Tibial artery (tissue), 4 donors: ENCODE measurements at places on chromosomes 13 and 19.

GRCh38 chr19:11560404-11561051 lies 1.5 kb upstream of the ELOF1 start:
- DNase-seq = no peak

DNA sequence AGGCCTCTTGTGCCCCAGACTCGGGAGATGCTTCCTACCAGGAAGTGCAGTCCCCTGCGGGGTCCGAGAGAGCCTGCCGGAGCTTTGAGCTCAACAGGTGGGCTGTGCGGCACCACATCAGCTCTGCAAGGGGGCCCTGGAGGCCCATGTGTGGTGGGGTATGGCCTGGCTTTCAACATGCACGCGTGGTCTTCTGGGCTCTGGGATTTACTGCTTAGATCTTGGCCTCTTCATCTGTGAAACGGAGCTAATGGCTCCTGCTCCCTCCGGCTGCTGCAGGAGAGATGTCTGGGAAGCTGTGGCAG lies 18.0 kb downstream of the NDUFB7 start:
- no peak for DNase-seq

DNA sequence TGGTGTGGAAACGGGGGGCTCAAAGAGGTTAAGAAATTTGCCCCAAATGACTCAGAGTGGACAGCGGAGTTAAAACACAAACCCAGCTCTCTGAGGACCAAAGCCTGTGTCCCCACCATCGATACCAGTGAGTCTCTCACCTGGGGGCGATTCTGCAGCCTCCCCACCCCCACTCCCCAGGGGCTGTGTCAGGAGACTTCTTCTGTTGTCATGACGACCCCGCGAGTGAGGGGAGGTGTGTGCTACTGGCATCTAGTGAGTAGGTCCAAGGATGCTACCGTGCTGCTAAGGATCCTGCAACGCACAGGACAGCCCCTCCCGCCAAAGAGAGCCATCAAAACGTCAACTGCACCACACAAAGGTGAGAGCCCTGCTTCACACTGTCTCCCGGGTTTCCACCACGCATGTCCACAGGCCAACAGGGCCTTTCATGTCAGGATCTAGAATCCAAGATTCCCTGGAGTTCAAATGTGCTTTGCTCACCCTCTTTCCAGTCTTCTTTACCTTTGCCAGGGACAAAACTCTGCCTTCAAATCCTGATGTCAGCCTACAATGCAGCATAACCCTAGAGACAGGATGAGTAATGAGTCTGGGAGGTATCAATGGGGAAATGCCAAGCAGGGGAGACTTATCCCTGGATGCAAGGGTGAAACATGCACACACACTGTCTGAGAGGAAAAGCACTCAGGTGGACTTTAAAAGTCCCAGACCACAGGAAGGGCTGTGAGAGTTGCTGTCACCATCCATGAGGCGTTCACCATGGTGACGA lies 3.9 kb downstream of the RANBP3 start:
- DNase-seq = no peak

DNA sequence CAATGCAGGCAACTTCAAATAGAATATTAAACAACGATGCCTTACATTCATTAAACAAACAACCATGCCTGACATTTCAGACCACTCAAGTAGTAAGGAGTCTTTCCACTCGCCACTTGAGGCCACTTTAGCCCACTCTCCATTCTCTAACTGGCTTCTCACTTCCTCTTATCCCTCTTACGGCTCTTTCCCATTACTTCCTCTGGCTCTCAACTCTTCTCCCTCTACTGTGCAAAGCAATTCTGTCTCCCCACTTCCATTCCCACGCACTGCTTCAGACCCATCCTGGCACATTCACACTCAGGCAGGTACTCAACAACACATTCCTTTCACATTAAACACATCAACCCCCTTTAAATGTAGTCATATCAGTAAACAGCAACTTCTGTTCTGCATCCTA lies 229.8 kb upstream of the IPO5 start:
- DNase-seq = no peak

- DNase-seq = no peak
Measured at GRCh38 chr13:77430377-77430951, 103.6 kb upstream of the MYCBP2 start.

DNA sequence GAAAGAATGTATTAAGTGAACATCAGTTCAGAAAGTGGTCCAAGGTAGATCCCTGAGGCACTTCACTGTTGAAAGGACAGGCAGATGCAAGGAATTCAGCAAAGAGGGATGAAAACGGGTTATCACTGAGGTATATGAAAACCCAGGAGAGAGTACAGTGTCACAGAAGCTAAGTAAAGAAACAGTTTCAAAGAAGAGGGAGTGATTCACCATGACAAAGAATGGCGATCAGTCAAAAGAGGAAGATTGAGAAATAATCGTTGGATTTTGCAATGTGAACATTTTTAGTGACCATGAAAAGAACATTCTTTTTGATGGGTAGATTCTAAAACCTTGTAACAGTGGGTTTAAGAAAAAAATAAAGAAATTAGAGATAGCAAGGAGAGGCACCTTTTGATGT lies 99.3 kb downstream of the EPSTI1 start:
- no peak for DNase-seq

GRCh38 chr13:40422588-40423235 lies 243.7 kb downstream of the FOXO1 start:
- no peak for DNase-seq

GRCh38 chr19:39543477-39543857 lies 3.5 kb upstream of the EID2 start:
- no peak for DNase-seq

- DNase-seq = peak; percentile 96
Measured at GRCh38 chr19:13010038-13010991, 15.0 kb downstream of the NFIX start.

GRCh38 chr19:34574704-34575103 lies 93.1 kb downstream of the WTIP start:
- DNase-seq = no peak

DNA sequence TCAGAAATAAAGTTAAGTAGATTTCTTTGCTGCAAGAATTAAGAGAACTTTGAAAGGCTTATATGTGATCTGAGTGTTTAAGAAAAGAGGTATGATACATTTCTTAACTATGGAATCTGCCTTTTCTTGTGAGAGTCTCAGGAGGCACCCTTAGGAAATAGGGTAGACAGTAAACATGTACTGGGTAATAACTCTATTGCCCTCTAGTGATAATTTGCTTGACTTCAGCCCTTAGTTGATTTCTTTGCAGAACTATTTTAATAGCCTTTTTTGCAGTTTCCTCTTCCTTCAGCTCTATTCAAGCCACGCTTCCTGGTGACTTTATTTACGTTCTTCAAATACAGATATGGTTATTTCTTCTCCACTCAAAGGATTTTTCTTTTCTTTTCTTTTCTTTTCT lies 37.0 kb upstream of the CCNA1 start:
- no peak for DNase-seq

DNA sequence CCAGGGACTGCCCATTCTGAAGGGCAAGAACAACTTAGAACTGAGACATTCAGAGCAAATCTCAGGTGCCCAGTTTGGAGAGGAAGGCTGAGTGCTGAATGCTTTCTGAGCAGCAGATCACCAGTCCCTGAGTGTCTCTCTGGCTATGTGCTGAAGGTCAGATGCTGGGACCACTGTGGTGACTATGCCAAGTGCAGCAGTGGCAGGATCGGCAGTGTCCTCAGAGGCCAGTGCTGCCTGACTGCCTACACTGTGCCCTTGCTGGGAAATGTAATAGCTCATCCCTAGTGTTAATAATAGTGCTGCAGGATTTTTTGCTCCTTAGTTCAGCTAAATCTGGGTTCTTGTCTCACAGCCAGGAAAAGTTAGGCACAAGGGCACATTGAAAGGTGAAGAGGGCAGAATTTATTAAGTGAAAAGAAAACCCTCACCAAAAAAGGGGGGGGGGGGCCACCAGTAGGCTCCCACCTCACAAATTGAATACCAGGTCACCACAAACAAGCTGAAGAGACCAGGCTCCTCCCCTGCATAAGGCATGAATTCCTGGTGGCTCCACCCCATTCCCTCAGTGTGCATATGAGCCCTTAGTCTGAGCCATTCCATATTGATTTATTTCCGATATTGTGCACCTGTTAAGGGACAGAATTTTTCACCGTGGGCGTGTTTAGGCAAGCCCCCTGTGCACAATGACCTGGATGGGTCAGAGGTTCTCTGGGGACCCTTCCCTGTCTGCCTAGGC lies 18.5 kb downstream of the RFXAP start:
- DNase-seq = no peak

- DNase-seq = no peak
Measured at GRCh38 chr13:73683746-73684145, 450.5 kb downstream of the KLF12 start.

GRCh38 chr19:40013991-40014390 lies 17.1 kb downstream of the ZNF546 start:
- no peak for DNase-seq

DNA sequence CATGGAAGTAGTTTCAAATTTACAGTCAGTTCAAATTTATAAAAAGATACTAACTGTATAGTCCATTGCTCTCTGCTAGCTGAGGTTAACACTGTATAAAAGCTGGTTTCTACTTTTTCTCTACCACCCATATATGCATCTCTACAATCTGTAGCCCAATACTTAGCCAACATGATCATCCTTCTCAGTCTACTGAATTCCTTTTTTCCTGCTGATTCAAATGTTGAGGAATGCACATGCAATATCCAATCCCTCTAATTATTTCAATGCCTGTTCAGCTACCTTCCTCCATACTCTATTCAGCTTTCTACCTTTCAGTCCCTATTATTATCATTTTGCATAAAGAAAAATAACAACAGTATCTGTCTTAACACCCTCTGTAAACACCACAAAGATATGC lies 15.6 kb downstream of the KPNA3 start:
- no peak for DNase-seq

- DNase-seq = no peak
Measured at GRCh38 chr13:42076309-42076713, 27.9 kb downstream of the DGKH start.

DNA sequence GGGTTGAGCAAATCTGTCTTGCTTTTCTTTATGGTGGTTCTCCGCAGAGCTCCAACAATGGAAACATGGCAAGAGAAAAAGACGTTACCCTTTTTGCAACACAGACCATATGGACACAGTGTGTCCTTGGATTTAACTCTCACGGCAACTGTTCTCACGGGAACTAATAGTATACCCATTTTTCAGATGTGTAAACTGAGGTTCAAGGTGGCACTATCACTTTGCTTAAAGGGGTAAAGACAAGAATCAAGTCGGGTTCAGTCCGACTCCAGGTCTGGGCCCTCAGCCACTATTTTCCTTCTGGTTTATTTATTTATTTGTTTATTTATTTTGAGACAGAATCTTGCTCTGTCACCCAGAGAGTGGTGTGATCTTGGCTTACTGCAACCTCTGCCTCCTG lies 176.0 kb downstream of the CACNA1A start:
- no peak for DNase-seq

- DNase-seq = no peak
Measured at GRCh38 chr19:10516671-10517286, 468 bp downstream of the S1PR5 start.

DNA sequence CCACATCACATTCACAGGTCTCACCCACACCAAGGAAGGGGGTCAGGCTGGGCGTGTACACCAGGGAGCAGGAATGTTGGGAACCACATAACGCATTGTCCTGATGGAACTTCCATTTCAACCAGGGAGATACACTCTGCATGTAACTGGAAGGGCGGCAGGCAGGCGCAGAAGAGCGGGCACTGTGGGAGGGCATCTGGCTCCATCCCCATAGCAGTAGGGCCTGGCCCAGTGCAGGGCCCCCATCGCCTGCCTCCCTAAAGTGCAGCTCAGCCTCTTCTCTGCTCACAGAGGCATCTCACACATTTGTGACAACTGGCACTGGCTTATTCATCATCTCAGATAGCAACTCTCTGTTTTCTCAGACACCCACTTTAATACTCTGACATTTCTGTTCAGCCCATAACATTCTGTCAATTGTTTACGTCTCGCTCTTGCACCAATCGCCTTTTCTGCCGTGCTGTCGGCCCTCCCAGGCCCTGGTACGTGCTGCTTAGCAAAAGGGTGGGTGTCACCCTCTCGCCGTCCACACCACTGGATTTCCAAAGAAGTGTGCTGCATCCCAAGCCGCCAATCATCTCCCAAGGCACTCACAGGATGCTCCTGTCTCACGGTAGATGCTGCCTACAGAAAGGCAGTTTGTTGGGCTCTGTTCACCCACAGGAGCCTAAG lies 353.3 kb upstream of the ZNF507 start:
- DNase-seq = no peak

GRCh38 chr19:15453091-15453578 lies 3.4 kb upstream of the WIZ start:
- no peak for DNase-seq

- no peak for DNase-seq
Measured at GRCh38 chr19:4504297-4504701, 14.0 kb downstream of the PLIN4 start.

GRCh38 chr13:21458451-21458812 lies 671 bp downstream of the ZDHHC20 start:
- DNase-seq = no peak

GRCh38 chr13:31314961-31315360 lies 115.2 kb downstream of the B3GLCT start:
- DNase-seq = no peak

DNA sequence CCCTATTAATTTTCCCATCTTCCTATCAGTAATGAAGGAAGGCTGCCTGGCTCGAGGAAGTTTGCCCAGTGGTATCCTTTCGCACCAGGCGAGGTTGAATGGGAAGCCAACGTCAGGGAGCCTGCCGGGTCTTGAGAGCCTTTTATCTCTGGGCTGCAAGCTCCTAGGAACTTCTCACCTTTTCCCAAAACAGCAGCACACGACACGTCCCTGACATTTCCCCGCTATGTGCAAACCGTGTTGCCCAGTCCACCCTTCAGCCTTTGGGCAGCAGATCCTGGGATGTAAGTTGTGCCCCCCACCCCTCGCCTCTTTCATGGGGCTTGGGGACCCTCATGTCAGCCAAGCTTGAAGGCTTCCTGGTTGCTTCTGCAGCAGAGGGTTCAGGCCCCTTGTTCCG lies 179.1 kb downstream of the ZNF536 start:
- no peak for DNase-seq

- DNase-seq = no peak
Measured at GRCh38 chr19:15539638-15540037, 31.3 kb downstream of the CYP4F22 start.

GRCh38 chr13:50085063-50085462 lies 69.8 kb downstream of the KCNRG start:
- DNase-seq = no peak

DNA sequence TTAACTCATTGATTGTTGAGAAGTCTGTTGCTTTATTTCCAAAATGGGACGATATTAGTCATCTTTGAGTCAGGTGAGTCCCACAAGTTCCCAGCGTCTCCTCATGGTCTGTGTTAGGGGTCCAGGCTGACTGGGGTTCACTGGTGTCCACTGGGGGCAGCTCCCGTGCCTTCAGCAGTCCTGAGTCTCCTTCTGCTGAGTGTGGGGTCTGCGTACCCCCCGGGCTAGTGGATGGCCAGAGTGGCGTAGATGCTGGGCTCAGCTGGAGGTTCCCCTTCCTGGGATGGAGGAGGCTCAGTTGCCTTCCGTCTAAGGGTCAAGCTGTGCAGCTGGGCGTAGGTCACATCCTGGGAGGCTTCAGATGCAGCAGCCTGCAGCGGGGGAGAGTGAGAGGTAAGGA lies 5.9 kb downstream of the LILRB3 start:
- DNase-seq = no peak

GRCh38 chr13:76720821-76721220 lies 165.4 kb downstream of the KCTD12 start:
- no peak for DNase-seq
